ENCODE measurements at places on chromosomes 4 and X.
A peak's percentile ranks its signal among the peaks of the same experiment; 100 is the strongest.

GRCh38 chr4:70062000-70062399 lies 11.8 kb downstream of the HTN1 start:
- DNase-seq, result no peak

DNA sequence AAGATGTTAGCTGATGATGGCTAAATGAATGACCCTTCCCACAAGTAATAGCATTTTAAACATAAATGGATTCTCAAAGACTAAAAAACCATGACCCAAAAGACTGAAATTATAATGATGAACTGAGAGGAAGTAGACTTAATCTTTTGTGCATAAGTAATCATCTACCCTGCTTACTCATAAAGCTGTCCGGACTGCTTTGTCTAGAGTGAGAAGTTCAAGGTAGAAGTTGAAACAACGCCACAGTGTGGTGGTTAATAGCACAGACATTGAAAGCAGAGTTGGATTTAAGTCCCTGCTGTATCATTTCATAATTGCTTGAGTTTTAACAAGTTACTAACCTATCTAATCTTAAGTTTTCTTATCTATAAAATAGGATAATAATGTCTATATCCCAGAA lies 346.6 kb downstream of the CENPC start:
- peak; percentile 20 for DNase-seq

DNA sequence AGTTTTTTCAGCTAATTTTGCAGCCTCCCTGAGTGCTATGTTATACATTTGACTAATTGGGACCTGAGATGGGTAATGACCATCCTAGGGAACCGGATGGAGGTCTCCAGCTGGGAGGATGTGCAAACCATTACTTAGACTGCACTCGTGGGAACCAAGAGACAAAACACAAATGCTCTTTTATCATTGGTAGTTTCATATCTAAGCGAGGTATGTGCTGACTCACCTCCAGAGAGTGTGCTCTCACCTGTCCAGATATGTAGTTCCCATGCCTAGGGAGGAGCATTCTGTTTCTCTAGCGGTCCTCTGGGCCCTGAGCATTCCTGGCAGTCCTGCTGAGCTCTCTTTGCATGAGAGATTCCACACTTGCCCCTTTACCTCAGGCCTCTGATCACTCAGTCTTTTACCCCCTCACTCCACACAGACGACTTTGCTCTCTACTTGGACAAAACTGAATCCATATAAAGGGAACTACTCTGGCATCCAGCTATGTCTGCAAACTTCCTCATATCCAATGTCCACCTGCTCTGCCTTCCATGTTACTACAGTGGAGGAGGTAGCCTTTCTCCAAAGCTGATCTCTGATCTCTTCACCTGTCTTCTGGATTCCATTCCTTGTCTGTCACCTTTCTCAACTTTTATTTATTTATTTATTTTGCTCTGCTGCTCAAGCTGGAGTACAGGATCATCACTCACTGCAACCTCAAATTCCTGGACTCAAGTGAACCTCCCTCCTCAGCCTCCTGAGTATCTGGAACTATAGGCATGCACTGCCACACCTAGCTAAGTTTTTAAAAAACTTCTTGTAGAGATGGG lies 88.4 kb downstream of the LRP2BP start:
- no peak for DNase-seq

DNA sequence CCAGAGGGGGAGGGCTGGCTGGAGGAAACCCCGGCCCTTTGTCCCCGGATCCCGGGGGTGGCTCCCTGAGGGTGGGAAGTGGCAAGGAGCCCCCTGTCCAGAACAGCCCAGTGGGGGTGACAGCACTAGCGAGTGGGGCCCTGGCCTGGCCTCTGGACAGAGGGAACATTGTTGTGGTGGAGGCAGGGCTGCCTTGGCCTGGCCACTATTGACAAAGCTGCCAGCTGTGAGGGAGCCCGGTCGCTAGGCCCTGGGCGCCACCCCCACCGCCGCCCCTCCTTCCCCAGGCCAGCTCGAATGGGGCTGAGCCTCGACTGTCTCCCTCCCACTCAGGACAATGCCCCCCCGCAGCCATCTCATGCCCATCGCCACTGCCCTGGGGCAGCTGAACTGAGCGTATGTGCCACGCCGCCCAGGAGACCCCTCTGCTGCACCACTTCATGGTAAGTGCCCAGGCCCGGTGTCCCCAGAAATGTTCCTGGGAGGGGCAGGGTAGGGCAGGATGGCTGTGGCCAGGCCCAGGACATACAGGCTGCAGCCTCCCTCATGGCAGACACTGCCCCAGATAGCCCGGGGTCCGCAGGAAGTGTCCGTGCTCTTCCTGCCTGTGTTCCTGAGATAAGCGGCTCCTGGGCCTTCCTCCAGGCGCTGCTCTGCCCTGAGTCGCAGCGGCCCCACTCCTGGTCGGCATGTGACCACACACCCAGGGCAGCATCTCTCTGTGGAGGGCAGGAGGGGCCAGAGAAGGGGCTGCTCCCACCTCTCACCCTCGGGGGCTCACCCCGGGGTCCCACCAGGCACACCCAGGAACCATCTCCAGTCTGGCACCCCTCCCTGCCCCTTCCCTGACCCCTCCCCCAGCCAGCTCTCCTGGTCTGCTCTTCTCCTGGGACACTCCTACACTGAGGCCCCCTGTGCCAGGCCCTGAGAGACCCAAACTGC lies 1.4 kb downstream of the PLXNB3 start:
- no peak for DNase-seq

GRCh38 chr4:54473798-54474197 lies 184.0 kb upstream of the KIT start:
- DNase-seq, result no peak

- DNase-seq, result no peak
These were observed 7.2 kb upstream of the CTAG2 start for GRCh38 chrX:154660541-154660940.

DNA sequence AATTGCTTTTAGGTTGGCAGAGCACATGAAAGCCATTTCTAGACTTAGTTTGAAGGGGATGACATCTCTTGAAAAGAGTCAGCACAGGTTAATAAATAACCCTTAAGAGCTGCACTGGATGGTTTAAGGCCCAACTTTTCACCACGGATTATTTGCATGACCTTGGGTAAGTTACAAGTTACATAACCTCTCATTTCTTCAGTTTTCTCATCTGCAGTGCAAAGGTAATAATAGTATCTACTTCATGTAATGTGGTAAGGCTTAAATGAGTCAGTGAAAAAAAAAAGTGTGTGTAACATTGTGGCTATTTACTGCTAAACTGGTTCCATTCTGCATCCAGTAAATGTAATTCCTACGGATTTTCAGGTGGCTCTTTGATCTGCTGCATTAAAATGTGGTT lies 715.8 kb downstream of the CCSER1 start:
- no peak for DNase-seq

DNA sequence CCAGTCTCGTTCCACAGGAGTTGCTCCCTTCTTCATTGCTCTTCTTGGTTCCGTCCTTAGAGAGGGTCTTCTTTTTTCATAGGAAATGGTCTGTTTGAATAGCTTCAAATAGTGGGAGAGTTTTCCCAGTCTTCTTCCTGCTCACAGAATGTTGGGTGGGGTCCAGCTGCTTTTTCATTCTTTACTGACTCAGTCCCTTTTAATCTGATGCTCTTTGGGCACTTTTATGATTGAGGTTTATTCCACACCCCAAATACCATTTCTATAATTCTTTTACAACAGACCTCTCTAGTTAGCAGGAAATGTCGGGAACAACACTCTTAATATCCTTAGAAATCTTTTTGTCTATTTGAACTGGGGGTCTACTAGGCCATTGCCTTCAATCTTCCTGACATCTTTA lies 239.5 kb downstream of the PRDM5 start:
- DNase-seq, result no peak

- DNase-seq, result no peak
These were observed 121.5 kb downstream of the ANK2 start for GRCh38 chr4:113170805-113171468.

GRCh38 chrX:22135171-22135711 lies 103.1 kb downstream of the PHEX start:
- DNase-seq, result peak; percentile 3

DNA sequence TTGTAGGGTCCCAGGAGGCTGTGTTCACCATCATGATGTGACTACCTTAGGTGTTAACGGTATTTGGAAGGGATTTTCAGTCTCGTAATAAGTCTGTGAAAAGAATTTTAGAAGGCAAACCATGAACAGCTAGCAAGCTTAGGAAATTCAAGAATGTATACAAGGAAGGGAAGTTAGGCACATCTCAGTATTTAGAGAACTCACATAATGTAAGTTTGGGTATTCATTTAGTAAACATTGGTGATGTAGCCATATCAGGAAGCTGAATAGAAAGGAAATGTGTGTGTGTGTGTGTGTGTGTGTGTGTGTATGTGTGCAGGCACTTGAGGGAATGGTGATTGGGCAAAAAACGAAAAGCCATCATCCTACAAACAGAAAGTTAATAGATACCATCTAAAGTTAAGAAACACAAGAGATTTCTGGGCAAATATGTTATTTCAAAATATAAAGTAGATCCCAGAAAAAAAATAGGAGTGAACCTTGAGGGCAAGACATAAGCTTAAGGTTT lies 34.7 kb upstream of the PRKX start:
- DNase-seq, result no peak

DNA sequence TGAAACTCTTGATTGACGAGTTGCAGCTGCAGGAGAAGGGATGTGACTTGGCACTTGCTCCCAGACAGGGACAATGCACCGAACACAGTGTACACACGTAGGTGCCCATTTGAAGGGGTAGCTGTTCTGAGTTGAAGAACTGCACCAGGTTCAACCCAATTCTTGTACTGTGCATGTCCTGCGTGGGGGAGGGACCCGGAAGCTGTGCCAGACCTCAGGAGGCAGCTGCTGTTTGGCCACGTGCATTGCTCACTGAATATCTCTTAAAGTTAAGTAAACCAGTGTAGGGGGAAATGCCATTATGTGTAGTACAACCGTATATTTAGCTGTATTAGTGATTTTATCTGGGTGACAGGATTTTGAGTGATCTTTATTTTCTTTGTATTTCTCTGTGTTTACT lies 12.0 kb upstream of the RBBP7 start:
- no peak for DNase-seq

GRCh38 chr4:114386637-114387233 lies 211.9 kb upstream of the UGT8 start:
- no peak for DNase-seq

DNA sequence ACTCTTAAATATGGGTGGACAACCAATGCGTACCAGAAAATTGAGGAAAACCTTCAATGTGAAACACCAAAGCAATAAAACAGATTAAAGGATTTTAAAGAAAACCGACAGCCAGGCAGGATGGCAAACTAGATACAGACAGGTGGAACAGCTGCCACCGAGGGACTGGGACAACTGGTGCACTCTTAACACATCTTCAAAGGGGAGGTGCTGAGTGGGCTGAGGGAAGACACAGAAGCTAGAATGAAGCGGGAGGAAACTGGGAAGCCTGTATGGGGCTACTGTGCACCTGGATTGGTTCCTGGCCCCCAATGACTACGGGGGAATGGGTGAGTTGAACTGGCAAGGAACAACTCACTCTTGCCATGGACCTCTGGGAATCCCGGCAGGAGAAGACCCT lies 20.7 kb downstream of the ZNF280C start:
- no peak for DNase-seq

- no peak for DNase-seq
These were observed 584.8 kb downstream of the PPARGC1A start for GRCh38 chr4:23305026-23305425.

- no peak for DNase-seq
These were observed 772.3 kb downstream of the FAT4 start for GRCh38 chr4:126087101-126087500.

GRCh38 chr4:161314371-161314770 lies 849.4 kb downstream of the FSTL5 start:
- DNase-seq, result no peak

DNA sequence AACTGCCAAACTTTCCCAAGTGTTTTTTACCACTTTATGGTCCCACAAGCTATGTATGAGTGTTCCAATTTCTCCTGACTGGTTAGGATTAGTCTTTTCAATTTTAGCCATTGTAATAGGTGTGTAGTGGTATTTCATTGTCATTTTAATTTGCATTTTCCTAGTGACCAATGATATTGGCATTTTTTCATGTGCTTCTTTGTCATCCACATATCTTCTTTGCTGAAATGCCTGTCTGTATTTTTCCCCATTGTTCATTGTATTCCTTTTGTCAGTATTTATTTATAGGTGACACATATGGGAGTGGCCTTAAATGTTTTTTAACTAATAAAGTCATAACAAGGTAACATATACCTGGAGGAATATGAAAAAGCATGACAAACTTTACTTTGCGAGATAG lies 9.2 kb upstream of the UBE2D3 start:
- DNase-seq, result no peak

- DNase-seq, result no peak
These were observed 120.3 kb downstream of the BANK1 start for GRCh38 chr4:101910786-101911373.

DNA sequence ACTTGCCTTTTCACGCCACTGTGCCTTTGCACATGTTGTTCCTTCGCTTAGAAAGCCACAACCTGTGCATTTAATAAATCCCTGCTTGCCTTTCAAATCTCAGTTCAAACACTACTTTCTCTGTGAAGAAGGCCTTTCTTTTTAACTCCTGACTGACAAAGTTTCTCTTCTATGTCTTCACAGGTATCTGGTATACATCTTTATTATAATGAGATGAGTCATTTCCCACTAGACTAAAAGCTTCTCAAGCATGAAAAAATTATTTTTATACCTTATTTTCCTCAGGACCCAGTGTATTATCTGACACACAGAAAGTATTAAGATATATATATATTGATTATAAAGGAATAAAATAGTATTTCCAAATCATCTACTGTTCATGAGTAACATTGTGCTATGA lies 189.9 kb downstream of the TBCK start:
- no peak for DNase-seq

DNA sequence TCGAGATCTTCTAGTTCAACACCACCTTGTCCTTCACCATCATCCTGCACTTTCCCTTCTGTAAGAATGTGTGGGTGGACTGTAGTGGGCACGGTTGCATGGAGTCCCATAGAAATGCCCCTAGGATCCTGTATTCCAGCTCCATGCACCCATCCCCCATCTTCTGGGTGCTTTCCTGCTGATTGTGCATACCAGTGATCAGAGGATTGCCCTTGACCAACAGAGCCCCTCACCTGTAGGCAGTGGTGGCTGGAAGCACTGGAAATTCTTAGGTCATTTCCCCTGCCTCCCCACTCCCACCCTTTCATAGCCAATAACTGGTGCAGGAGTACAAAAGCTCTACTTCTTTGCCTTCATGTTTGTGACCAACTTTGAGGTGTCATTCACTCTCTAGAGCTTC lies 213.4 kb upstream of the ARSJ start:
- DNase-seq, result no peak

DNA sequence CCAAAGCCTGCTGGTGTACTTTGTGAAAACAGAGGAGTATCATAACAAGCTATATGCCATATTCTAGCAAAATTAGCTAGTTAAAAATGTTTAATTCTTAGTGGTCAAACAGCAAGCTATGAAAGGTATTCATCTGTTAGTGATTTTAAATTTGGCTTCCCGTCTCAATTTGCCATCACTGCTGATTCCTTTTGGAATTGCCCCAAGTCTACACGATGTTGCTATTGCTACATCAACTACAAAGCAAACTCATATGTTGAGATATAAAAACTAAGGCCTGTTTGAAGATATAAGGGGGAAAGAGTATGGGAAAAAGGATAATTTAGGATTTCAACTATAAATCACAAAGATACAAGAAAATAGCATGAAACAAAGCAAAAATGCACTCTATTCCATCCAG lies 146.1 kb downstream of the COL25A1 start:
- DNase-seq, result no peak

GRCh38 chr4:11021333-11021732 lies 336.8 kb upstream of the CLNK start:
- no peak for DNase-seq

GRCh38 chr4:72302981-72303704 lies 265.9 kb downstream of the ADAMTS3 start:
- peak; percentile 60 for DNase-seq

GRCh38 chr4:114310296-114310925 lies 288.2 kb upstream of the UGT8 start:
- no peak for DNase-seq
